NCI-H2227 treated with DMSO at 0.1 percent for 48 hours (cell line): ENCODE measurements at places on chromosomes 3 and 15.

DNA sequence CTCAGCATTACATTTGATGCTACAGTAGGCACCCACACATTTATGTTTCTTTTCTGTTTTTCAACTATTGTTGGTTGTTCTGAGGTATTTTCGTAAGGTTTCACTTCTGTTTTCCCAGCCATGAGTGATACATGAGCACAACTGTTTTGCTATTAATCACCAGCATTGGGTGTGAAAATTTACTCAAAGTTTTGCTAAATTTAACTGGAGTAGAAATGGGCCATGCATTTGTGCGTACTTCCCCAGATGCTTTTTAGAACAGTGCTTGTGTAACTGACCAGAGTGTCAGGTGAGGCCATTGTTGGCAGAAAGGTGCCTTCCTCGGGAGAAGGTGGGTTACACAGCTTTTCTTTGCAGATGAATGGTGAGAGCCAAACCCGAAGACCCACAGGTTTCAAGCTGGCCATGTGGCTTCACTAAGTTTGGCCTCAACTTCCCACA lies 70.4 kb downstream of the ST6GAL1 start:
- no peak for DNase-seq

DNA sequence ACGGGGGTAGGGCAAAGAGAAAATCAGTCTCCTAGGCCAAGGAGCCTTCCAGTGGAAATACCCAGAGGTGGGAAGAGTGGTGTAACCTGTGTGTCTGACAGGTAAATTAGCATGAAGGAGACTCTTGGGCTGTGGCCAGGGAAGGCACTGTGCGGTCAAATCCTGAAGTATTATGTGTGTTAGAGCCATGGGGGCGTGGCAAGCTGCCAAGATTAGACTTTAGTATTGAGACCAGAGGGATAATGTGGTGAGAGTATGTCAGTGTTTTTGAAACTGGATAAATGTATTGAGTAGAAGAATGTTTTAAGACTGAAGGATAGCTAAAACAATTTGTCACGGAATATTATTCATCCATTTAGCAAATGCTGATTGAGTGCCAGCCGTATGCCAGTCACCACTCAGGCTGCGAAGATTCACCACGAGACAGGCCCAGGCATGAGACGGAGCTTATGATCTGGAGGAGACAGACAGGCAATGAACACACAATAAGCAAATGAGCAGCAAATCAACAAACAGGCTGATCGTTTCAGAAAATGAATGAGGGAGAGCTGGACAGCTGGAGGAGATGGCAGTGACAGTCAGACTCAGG lies 445.9 kb downstream of the MCTP2 start:
- no peak for DNase-seq

DNA sequence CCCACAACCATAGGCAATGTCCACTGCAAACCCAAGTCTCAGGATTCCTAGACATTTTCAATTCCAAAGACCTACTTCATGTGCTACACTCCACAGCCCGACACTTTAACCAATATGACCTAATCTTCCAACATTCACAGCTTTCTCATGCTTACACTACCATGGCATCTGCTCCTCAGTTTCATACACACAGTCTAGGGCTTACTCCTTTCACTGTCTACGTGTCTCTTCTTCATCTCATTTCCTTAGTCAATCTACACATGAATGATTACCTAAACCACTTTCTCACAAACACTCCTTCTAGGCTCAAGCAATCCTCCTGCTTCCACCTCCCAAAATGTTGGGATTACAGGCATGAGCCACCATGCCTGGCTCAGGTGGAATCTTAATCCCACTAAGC lies 106.3 kb downstream of the STAG1 start:
- DNase-seq = no peak

DNA sequence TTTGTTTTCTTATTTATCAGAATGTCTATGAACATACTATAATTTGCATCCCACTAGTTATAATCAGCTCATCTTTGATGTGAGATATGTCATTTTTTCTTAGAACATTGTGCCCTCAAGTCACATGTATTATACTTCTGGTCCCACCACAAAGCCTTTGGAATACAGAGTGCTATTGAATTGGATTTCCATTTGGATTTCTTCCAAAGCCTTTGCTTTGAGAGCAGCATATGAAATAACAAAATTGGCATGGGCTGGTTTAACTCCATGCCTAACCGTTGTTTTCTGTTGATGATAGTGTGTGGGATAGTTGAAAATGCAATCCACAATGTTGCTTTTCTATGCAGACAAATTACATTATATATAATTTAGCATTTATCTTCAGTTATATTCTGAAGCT lies 284.5 kb upstream of the PLSCR5 start:
- DNase-seq = no peak

DNA sequence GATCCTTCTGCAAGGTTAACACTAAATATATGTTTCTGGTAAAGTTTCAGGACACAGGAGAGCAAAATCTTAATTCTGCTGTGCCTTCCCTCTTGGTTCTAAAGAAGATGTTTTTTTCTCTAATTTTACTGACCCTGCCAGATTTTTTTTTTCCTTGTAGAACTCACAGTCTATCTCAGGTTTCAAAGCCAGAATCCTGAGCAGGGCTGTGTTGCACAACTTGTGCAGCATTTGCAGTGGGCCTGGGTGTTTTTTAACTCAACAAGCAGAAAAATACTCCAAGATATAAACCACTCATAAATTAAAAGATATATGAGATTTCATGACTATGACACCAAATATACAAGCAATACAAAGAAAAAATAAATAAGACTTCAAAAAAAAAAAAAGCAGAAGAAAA lies 40.2 kb upstream of the ARF4 start:
- no peak for DNase-seq

DNA sequence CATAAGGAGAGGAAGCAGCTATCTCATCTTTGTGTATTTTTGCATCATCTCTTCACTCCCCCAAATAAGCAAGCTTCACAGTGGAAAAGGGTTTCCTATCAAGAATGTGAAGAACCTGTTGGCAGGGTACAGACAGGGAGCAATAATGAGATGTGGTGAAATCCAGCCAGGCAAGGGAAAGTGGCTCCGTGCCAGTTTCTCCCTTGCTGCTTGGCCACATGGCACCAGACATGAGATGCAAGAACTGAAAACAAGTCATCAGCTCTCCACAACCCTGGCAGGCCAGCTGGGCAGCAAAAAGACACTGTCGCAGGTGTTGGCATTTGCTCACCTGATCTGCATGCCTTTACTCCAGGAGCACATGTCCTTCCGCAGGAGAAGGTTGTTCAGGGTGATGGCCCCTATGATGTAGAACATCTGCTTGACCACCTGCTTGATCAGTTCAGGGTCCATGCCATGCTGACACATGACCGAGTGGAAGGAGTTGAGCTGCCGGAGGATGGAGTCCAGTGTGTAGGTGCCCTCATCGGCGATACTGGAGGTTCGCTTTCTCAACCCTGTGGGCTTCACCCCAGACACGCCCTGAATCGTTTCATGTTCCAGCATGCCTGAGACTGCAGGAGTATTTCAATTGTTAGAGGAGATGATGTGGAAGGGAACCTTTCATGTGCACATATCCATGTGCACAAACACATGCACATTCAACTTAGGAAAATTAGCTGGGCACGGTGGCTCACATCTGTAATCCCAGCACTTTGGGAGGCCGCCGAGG lies 23.3 kb upstream of the MYO5C start:
- no peak for DNase-seq

DNA sequence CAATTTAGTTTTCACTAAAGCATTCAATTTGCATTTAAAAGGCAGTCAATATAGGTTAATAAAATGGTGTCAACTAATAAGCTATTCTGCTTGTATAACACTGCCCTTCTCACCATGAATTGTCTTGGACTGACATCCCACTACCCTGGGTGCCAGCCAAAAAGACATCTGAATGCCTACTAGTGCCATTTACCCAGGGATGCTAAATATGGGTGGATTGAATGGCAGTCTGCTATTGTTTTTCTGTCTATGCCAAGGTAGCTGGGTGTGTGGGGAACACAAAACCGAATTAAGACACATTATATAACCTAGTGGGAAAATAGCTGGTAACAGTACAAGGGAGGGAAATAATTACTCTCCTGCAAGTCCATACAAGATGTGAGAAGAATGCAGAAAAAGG lies 240.0 kb upstream of the CFAP20DC start:
- no peak for DNase-seq

GRCh38 chr3:187210545-187211327 lies 13.4 kb downstream of the RTP1 start:
- no peak for DNase-seq

GRCh38 chr15:55915221-55915620 lies 78.2 kb downstream of the NEDD4 start:
- no peak for DNase-seq

DNA sequence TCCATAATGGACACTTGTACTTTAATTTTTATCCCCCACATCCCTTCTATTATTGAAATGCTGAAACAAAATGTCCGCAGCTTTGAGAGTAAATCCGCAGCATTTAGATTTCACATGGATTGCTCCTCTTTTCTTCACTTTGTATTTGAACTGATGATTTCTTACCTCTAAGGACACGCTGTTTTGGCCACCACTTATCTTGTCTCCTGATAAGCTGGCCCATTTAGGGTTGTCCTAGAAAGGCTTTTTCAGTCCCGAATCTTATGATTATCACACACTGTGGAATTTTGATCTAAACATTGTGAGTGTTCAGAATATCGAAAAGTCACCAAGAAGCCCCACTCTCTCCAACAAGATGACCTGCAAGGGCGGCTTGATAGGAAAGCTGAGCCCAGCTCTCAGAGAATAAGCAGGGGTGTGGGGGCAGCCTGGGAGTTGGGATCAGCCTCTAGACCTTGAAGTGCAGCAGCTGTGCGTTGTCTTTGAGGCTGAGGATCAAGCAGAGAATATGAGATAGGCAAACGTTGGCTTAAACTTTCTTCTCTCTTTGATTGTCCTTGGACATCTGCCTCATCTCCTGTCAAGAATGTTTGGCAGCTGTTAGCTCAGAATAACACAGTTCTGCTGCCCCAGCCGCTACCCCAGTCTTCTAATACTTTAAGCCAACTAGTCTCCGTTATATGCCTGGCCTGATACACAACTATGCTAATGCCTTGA lies 399.7 kb upstream of the NR2F2 start:
- DNase-seq = no peak

- DNase-seq = no peak
Measured at GRCh38 chr15:88805031-88805780, 2.0 kb downstream of the ACAN start.

- DNase-seq = no peak
Measured at GRCh38 chr15:92670621-92671020, 15.0 kb upstream of the FAM174B start.

DNA sequence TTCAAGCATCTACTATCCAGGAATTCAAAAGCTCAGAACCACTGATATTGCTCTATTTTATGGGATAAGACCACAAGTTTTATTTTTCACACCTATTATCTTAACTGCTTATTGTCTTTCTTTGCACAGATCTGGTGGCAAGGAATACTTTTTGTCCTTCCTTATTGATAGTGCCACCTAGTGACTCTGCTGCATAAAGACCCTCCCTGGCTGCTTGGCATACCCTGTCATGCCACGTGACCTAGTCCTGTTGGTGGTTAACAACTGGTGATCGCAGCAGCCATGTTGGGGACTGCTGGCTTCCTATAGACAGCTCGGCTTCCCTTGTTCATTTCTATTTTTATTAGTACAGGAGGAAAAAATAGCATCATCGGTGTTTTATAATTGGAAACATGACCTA lies 236.3 kb downstream of the MEX3B start:
- DNase-seq = no peak

DNA sequence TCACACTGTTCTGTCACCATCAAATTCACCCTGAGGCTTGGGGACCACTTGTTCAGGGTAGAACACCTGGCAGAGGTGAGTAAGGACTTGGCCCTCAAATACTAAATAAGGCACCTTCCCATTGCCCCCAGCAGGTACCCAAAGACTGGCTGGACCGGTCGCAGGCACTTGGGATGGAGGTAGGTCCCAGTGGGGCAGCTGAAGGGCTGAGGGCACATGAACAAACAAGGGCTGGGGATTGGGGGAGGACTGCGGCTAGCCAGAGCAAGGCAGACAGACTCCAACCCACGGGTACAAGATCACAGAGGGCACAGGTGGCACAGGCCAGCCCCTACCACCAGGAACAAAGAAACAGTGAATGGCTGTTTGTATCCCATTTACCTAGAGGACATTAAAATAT lies 1.9 kb downstream of the MRPS25 start:
- DNase-seq = no peak

- no peak for DNase-seq
Measured at GRCh38 chr15:31013863-31014607, 22.6 kb upstream of the MTMR10 start.
